ENCODE measurements at places on chromosomes 13 and 19. TPM values are rescaled to one million over a fixed set of nuclear protein-coding genes. Genes with fewer than 3 reads are reported as not detected.

Gene NKG7
- 21.0 TPM for total RNA-seq

Gene RGS9BP
- not detected for total RNA-seq

Gene GADD45GIP1
- 35.0 TPM for total RNA-seq

Gene C1QTNF9
- total RNA-seq, result not detected

Gene TMEM238
- total RNA-seq, result 16.9 TPM

Gene SOX1
- not detected for total RNA-seq

Gene RDH8
- not detected for total RNA-seq

Gene NLRP11
- total RNA-seq, result not detected

Gene NMRK2
- total RNA-seq, result not detected

Gene IGSF23
- not detected for total RNA-seq

Gene FFAR2
- total RNA-seq, result 2.3 TPM

Gene ATP8B3
- total RNA-seq, result 1.7 TPM

Gene SSC5D
- total RNA-seq, result 0.19 TPM

Gene NPAS1
- total RNA-seq, result 0.72 TPM

Gene ZNF765
- 6.3 TPM for total RNA-seq

Gene CLEC17A
- total RNA-seq, result 99.0 TPM

Gene PRR36
- 0.11 TPM for total RNA-seq
